ENCODE measurements at places on chromosomes 4 and X. TPM values are rescaled to one million over a fixed set of nuclear protein-coding genes. Genes with fewer than 3 reads are reported as not detected.

- peak; percentile 72 for DNase-seq
Measured at GRCh38 chrX:123648028-123648810, 84.6 kb downstream of the THOC2 start.

Gene TMEM47
- polyA plus RNA-seq, result 26.5 TPM

Gene DCAF12L1
- 7.4 TPM for polyA plus RNA-seq

Gene MAGEB10
- polyA plus RNA-seq, result not detected

DNA sequence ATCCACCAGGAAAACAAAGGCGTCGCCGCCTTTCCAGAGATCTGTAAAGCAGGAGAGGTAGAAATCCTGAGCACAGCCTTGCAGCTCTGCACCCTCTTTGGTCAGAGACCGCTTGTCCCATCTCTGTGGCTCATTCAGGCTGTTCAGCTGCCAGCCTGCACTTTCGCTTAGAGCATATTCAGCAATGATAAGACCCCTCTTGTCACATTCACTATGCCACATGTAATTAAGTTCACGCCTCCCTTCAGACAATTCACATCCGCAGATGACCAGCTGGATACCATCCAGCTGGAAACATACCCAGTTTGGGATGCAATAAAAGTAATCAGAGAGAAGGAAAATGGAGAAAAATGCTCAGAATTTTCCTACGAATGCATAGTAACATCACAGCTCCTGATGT lies 335.4 kb downstream of the UNC5C start:
- DNase-seq, result no peak

Gene CXCL6
- polyA plus RNA-seq, result not detected

- DNase-seq, result no peak
Measured at GRCh38 chrX:16113978-16114565, 9.3 kb upstream of the GRPR start.

DNA sequence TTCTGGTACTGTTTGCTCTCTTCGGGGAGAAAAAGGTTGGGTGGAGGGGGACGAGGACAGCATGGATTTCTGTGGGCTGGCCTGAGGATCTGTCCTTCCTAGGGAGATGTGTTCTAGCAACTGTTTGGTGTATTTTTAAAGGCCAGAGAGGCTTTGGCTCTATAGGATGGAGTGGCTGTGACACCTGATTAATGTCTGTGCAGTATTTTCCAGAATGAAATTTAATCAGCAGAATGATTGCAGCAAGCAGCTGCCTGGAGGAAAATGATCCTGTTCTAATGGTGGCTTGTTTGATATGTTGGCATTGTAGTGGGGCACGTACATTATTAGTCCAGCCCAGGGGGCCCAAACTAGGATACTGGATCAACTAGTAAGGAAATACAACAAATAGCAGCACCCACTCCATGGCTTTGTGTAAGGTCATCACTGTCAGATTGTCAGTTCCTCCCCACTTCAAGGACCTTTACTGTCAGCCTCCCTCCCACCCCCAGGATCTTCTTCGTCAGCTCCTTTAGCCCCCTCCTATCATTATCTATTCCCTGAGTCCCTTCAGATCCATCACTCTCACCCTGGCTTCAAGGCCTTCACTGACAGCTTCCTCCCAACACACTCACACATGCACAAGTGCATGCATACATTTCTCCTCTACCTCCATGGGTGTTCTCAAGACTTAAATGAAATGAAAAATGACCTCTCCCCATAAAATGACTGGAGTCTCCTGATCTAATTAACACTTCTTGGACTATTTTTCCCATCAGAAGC lies 10.4 kb upstream of the TMEM255A start:
- no peak for DNase-seq

Gene TRPC5OS
- 0.16 TPM for polyA plus RNA-seq

Gene SCRG1
- polyA plus RNA-seq, result 0.39 TPM

Gene SMIM10L2A
- 11.3 TPM for polyA plus RNA-seq

- DNase-seq, result no peak
Measured at GRCh38 chr4:70838204-70838603, 1.5 kb downstream of the GRSF1 start.

- DNase-seq, result no peak
Measured at GRCh38 chr4:8540586-8540985, 39.6 kb upstream of the GPR78 start.

GRCh38 chr4:4446434-4446833 lies 59.5 kb downstream of the NSG1 start:
- no peak for DNase-seq

GRCh38 chrX:150476164-150476699 lies 92.2 kb upstream of the MTM1 start:
- no peak for DNase-seq

DNA sequence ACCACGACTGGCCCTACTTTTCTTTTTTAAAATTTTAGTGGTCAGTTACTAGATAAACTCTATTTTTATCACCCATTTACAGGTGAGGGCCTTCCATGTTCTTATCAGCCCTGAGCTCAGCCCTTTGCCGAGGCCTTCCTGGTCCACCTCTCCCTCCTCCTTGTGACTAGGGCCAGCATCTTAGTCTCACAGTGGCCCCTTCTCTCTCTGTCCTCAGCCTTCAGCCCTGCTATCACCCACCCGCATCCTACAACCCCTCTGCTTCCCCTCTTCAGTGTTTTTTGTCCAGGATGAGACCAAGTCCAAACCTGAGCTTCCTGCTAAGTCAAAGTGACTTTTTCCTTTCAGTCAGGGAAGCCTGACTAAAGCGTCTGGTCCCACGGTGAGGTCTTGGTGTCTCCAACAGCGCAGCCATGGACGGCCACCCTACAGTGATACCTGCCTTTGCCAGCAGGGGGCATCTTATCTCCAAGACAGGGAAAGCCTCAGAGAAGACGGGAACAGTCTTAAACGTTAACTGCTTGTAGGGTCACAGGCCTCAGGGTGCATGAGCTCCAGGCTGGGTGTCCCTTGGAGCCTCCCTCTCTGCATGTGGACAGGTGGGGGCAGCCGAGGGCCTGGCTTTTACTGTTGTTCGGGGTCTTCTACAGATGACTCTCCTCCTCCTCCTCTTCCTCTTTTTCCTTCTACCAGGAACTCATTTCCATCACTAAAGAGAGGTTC lies 11.7 kb upstream of the GAGE10 start:
- DNase-seq, result peak; percentile 42

DNA sequence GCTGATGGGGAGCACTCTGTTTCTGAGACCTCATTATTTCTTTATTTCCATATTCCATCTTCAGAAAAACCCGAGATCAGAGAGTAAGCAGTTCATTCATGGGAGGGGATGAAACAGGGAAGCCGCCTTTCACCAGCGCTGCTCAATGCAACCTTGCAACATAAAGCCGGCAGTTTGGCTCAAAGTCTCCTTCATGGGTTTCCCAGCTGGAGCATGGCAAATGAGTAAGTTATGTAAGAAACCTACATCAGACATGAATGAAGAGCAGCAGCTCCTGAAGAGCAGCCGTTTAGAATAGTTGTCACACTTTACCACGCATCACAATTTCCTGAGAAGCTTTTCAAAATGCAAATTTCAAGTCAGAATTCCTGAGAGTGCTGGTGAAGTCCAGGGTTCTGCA lies 578.8 kb downstream of the FSTL5 start:
- DNase-seq, result no peak

DNA sequence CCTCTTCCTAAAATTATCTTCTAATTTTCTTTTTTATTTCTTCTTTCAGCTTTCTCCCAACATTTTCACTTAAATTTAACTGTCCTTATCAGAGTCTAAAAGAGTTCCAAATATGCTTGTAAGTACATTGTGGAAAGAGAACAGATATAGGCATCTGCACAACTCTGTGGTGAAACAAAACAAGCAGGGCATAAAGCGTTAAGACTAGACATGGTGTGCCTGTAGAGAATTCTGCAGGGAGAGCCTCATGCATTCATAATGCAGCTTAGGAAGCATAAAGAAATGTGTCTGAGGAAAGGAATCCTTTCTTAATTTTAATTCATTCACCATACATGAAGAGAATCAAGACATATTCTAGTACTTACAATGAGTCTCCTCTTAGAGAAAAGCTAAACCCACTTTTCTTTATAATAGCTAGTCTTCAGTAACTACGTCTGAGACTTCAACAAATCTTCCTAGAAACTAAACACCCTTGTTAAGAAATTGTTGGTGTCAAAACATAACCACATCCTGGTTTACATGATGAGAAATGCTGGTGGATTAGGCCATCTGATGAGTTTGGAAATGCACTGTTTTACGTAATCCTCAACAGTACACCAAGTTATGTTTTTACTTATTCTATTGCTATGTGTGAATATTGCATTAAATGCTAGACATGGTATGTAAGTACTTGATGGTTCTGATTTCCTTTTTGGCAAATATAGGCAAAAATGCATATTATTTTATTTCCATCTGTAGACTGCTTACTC lies 307.8 kb upstream of the GIMD1 start:
- no peak for DNase-seq

- peak; percentile 5 for DNase-seq
Measured at GRCh38 chrX:140664939-140665338, 44.6 kb upstream of the LINC00632 start.

Gene DOK7
- polyA plus RNA-seq, result 2.8 TPM

Gene DDIT4L
- polyA plus RNA-seq, result 2.6 TPM

GRCh38 chr4:119832776-119833175 lies 204.2 kb upstream of the PDE5A start:
- no peak for DNase-seq

DNA sequence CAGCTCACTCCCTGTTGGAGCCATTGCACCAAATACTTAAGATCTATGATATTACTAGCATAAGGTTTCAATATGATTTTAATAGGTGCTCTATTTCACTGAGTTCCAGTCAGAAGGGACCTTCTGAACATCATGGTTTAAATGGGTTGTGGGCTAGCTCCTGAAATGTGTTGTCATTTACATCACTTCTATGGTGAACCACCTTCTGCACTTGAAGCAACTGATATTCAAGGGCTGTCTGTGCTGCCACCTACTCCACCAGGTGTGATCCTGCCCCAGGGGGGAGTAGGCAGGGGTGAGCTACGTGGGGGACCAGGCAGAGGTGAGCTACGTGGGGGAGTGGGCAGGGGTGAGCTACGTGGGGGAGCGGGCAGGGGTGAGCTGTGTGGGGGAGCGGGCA lies 35.2 kb downstream of the RNF175 start:
- no peak for DNase-seq

DNA sequence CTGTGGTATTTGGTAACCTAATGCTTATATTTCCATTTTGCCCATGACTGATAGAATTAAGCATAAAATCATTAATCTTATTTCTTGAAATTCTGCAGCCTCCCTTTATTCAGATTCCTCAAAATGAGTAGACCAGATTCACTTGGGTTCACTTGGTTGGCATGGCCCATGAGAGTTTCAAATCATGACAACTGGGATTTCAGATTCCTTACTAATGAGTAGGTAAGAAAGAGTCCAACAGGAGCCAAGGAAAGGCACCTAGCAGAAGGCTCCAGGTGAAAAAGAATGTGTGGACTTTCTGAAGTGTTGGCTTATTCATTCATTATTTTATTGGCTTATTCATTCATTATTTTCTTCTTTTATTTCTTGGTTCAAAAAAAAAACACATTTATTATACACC lies 27.2 kb upstream of the GATB start:
- DNase-seq, result no peak

- no peak for DNase-seq
Measured at GRCh38 chrX:63934160-63934559, 149.1 kb upstream of the ARHGEF9 start.

Gene RXFP1
- polyA plus RNA-seq, result 0.21 TPM

DNA sequence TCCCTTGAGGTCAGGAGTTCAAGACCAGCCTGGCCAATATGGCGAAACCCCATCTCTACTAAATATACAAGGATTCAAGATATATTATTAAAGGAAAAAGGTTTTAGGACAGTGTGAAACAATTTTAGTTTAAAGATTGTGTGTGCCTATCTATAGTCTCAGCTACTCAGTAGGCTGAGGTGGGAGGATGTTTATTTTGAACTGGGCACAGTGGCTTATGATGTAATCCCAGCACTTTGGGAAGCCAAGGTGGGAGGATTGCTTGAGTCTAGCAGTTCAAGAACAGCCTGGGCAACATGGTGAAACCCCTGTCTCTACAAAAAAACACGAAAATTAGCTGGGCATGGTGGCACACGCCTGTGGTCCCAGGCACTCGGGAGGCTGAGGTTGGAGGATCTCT lies 31.4 kb upstream of the REST start:
- DNase-seq, result no peak

- no peak for DNase-seq
Measured at GRCh38 chr4:7393601-7394575, 40.8 kb downstream of the PSAPL1 start.

GRCh38 chrX:17032351-17032750 lies 85.9 kb downstream of the REPS2 start:
- no peak for DNase-seq

Gene RNF212
- 9.1 TPM for polyA plus RNA-seq

Gene MAOA
- polyA plus RNA-seq, result 14.9 TPM

DNA sequence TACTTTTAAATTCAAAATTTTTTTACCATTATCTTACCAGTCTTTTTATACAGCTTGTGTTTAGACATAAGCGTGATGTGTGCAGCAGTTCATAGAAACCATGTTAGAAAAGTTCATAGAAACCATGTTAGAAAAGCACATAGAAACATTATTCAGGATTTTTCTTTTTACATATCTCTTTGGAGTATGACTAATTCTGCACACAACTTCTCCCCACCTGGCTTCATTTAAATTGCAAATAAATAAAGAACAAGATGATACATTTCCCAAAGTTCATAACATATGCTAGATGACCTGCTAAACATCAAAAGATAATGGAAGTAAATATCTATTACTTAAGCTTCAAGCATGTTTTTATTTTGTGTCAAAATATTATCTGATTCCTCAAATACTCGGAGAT lies 201.9 kb downstream of the BANK1 start:
- DNase-seq, result no peak

GRCh38 chr4:127400731-127401346 lies 231.9 kb upstream of the INTU start:
- peak; percentile 55 for DNase-seq

DNA sequence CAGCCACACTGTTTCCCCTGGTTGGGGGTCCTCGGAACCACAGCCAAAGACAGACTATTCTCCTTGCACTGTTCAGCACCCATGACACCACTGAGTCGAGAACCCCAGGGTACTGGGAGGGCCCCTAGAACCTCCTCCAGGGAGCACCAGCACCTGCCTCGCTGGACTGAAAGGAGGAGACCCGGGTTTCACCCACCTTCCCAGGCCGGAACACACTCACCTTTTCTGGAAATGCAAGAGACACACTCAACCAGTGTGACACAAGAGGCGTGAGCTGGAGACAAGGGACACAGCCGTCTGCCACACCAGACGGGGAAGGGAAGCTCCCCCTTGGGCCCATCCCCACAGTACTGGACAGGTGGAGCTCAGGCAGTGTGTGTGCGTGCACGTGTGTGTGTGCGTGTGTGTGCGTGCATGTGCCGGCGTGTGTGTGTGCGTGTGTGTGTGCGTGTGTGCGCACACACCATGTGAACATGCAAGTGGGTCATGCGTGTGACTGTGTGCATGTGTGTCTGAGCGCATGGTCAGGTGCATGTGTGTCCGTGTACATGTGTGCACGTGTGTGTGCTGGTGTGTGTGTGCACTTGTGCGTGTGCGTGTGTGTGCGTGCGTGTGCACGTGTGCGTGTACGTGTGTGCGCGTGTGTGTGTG lies 128.8 kb upstream of the NKX1-1 start:
- no peak for DNase-seq

- DNase-seq, result no peak
Measured at GRCh38 chr4:1973661-1974060, 35.1 kb downstream of the NELFA start.

Gene NAP1L2
- polyA plus RNA-seq, result 2.0 TPM

Measured in renal pelvis (tissue), 12 donors.